HT1080 (cell line): ENCODE measurements at places on chromosomes 3 and 15. TPM values are rescaled to one million over a fixed set of nuclear protein-coding genes. Genes with fewer than 3 reads are reported as not detected.

- no peak for DNase-seq
These were observed 284.4 kb downstream of the RBMS3 start for GRCh38 chr3:29565236-29565635.

DNA sequence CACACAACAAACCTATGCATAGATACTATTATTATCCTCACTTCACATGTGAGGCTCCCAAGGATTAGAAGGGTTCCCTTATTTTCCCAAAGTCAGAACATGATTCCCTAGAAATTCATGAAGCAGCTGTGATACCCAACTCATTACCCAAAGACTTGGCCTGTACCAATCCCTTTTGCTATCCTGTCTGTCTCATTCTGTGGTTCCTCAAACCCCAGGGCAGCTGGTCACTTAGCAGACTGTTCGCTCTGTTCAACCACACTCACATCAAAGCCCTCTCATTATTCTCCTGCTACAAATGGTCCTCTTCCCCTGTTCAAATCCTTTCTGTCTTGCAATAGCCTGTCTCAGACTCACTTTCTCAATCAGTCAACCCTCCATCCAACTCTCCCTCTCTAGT is 154.3 kb upstream of the TRIM42 start:
- DNase-seq: no peak

DNA sequence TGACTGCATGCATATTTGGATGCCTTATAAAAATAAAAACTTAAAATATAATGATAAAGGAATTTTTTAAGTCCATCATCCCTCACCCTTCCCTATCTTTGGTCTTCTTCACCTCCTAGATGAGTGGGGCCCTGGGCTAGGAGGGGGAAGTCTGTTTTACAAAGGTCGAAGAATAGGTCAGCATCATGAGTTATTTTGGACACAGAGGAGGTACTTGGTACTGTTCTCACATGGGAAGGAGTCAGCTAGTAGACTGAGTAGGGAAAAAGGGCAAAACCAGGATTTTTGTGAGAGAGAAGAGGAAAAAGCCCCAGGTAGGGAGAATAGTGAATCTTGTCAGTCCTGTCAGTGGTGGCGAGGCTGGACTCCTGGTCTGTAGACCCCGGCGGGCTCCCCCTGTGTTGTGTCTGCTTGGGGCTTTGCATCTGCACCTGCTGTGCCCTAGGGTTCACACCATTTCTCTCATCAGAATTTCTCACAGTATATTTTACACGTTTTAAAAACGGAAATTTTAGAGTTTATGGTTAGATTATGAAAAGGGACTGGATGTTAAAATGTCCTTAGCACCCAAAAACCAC is 17.2 kb downstream of the GCSAM start:
- no peak for DNase-seq

The C3orf85 gene
- total RNA-seq: not detected in 2 replicates

- DNase-seq: no peak
These were observed 448 bp downstream of the SLC12A8 start for GRCh38 chr3:125212091-125212508.

- DNase-seq: no peak
These were observed 43.0 kb downstream of the TIGIT start for GRCh38 chr3:114336857-114337256.

- DNase-seq: no peak
These were observed 89.1 kb upstream of the GALNT15 start for GRCh38 chr3:16085410-16085809.

The CMC1 gene
- total RNA-seq: 17.4 and 22.1 TPM in 2 replicates

The PYGO1 gene
- total RNA-seq: 3.3 and 5.0 TPM in 2 replicates

The CDHR4 gene
- total RNA-seq: not detected in 2 replicates

The ZNF621 gene
- total RNA-seq: 8.3 and 9.2 TPM in 2 replicates

The BFSP2 gene
- not detected in 2 replicates for total RNA-seq

The WDR73 gene
- 28.5 and 29.1 TPM in 2 replicates for total RNA-seq

The DLL4 gene
- 0.20 and 0.31 TPM in 2 replicates for total RNA-seq

The CYFIP1 gene
- total RNA-seq: 86.8 and 96.8 TPM in 2 replicates

GRCh38 chr3:116331380-116331779 is 113.9 kb downstream of the LSAMP start:
- no peak for DNase-seq

GRCh38 chr15:69131362-69132220 is 28.8 kb upstream of the GLCE start:
- DNase-seq: no peak

The NR2E3 gene
- not detected in 2 replicates for total RNA-seq

- no peak for DNase-seq
These were observed 20.2 kb downstream of the CFAP91 start for GRCh38 chr3:119723022-119723421.

DNA sequence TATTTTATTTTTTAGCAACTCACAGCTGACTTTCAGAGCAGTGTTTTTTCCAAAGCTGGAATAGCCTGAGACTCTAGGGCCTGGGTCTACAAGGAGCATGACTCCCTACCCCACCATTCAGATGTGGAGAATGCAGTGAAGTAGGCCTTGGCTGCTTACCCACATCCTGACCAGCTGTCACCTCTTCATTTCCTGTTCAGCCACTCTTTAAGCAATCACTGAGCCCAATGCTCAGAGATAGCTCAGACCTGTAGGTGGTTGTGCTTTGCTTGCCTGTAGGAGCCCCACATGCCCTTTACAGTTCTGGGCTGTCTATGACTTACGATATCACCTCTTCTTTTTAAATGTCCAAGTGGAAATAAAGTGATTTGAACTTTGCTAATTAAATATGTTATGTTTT is 148.1 kb downstream of the NEK11 start:
- peak; percentile 86 for DNase-seq

DNA sequence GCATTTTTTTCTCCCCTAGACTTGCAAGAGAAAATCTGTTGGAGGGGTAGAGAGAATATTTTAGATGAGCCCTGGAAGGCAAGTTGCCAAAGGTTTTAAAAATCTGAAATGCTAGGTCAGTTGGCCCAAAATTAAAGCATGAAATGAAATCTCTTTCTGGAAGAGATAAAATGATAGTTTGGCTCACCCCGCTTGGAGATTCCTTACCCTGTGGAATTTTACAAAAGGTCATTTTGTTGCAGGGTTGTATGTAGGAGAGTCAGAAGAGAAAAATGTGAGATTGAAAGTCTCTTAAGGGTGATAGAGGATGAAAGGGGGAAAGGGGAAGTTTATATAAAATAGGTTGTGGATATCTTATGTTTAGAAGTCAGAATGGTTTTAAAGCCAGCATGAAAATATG is 277.8 kb downstream of the CD47 start:
- no peak for DNase-seq

- no peak for DNase-seq
These were observed 74.0 kb upstream of the LINGO1 start for GRCh38 chr15:77706482-77707244.

The DUOXA2 gene
- total RNA-seq: not detected in 2 replicates

GRCh38 chr3:72520690-72521308 is 327.4 kb downstream of the SHQ1 start:
- peak; percentile 75 for DNase-seq

The COL6A5 gene
- 0.17 and 0.26 TPM in 2 replicates for total RNA-seq

GRCh38 chr3:185263423-185263822 is 9.6 kb upstream of the EHHADH start:
- no peak for DNase-seq

The GRK7 gene
- total RNA-seq: not detected in 2 replicates

The ARPIN gene
- total RNA-seq: 3.0 and 3.1 TPM in 2 replicates
